H4 (cell line): ENCODE measurements at places on chromosomes 2 and 18. TPM values are rescaled to one million over a fixed set of nuclear protein-coding genes. Genes with fewer than 3 reads are reported as not detected.

- DNase-seq, result no peak
Measured at GRCh38 chr2:3294069-3294468, 83.5 kb downstream of the EIPR1 start.

- DNase-seq, result no peak
Measured at GRCh38 chr2:172208791-172209325, 106.2 kb upstream of the DLX2 start.

DNA sequence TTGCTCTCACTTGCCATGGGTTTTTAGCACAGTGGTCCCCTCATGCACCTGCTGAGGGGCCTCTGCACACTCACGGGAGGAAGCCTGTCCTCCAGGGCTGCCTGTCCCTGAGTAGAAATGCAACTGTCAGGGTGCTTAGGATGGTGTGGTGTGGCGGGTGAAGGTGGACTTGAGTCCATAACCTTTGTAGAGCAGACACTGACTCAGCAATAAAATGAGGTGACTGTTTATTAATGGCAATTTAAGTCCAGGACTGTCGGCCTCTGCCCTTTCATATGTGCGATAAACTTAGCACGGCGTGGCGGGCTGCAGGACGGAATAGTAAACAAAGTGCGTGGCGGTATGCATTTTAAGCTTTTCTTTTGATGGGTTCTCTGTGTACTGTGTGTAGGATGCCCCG, 188.2 kb downstream of the LDLRAD4 start:
- no peak for DNase-seq

GRCh38 chr2:187345338-187345737, 102.7 kb downstream of the CALCRL start:
- DNase-seq, result no peak

DNA sequence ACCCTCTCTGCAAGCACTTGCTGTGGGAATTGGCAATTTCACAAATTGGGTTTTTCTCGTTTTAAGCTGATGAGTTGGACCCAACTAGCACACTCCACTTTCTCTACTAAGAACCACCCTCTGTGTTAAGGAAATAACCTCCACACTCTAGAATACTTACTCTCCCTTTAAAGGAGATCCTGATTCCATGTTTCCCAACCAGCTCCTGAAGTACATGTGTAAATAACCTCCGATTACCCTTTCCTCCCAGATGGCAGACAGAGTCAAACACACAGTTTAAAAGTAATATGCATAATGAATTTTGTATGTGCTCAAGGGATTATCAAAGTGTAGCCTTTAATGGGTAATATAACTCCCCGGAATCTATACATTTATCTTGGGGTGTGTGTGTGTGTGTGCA, 171.3 kb upstream of the OSR1 start:
- DNase-seq, result no peak

DNA sequence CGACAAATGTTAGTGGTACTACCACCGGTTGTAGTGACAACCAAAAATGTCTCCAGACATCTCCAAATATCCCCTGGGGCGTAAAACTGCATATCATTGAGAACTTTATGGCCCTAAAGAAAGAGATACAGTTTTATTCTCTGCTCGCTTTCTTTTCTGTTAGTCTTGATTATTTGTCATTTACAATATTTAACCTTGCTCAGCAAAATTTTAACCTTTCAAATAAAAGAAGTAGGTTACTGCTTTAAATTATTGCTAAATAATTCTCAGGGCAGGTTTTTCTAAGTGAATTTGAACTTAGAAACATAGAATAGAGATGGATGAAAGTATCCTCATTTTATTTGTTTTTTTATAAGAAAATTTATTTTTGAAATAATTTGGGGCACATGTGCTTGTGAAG, 67.9 kb downstream of the BMPR2 start:
- DNase-seq, result no peak

DNA sequence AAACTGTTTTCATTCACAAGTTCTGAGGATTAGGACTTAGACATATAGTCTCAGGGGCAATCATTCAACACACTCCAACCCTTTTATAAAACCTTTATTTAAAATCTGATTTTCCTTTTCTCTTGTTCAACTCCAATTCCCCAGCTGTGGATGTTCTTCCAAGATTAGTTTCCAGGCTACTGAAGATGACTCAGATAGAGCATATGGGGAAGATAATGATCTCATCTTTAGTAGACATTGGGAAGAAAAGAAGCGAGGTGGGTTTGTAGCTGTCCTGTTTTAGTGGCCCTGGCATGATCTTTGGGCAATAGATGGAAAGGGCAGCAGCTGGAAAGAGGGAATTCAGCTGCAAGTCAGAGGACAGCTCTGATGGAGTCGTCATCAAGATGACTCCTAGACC, 247.7 kb upstream of the CCDC68 start:
- no peak for DNase-seq

DNA sequence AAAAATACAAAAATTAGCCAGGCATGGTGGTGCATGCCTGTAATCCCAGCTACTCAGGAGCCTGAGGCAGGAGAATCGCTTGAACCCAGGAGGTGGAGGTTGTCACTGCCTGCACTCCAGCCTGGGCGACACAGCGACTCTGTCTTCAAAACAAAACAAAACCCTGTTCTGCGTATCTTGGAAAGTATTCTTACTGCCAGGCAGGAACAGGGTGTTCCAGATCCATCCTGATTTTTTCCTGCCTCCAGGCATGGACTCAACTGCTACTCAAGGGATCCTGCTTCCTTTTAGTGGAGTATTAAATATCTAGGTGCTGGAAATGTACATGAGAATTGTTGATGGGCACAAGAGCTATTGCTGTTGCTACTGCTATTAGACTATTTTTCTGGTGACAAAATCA, 12.3 kb downstream of the HSPD1 start:
- DNase-seq, result no peak

- DNase-seq, result no peak
Measured at GRCh38 chr2:58447586-58447985, 206.5 kb upstream of the FANCL start.

DNA sequence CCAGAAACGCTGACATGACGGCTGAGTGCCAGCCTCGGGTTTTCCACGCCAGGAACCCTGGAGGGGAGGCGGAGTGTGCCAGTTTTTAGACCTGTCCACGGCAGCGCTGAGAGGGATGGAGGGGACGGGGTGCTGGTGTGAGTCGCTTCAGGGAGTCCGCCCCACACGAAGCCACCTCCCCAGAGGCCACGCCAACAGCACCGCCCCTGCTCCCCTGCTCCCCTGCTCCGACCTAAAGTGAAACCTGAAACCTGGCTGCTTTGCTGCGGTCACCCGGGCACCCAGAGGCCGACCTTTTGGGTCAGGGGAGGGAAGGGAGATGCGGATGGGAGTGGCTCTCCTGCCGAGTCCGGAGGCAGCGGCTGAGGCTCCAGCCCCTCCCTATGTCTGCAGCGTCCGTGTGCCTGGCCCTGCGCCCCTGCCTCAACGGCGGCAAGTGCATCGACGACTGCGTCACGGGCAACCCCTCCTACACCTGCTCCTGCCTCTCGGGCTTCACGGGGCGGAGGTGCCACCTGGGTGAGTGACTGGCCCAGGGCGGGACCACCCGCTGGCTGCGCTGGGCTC, 38.1 kb downstream of the SNED1 start:
- DNase-seq, result no peak

- no peak for DNase-seq
Measured at GRCh38 chr2:118255301-118255700, 167.0 kb downstream of the INSIG2 start.

DNA sequence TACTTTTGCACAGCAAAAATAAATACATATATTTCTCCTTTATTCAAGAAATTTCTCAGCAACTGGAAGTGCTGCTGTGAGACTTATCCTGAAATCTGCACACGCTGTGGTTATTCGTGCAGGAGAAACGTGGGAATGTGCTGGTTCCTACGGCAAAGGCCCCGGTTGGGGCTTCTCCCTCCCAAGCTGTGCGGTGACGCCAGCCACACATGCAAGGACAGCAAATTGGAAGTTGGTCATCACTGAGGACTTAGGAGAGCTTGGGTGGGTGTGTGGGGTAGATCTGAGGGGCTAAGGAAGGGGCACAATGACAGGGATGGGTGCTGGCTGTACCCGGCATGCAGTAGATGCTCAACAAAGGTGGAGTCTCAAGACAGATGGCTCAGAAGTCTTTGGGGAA, 16.5 kb upstream of the MTCL1 start:
- DNase-seq, result no peak

DNA sequence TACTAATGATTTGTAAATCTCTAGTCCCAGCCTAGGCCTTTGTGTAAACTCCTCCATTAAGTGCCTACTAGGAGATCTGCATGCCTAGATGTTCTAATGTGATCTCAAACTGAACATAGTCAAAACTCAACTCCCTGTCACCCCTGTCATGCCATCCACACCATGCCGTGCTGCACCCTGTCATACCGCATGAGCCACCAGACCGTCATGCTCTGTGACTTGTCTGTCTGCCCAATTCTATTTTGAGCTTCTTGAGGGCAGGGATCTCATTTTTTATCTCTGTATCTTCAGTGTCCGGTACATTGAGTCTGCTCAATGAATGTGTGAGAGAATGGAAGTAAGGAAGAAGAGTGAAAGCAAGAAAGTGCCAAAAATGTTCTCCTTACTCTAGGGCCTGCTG, 35.5 kb downstream of the GREB1L start:
- no peak for DNase-seq

- no peak for DNase-seq
Measured at GRCh38 chr2:143248631-143249030, 119.4 kb downstream of the ARHGAP15 start.

DNA sequence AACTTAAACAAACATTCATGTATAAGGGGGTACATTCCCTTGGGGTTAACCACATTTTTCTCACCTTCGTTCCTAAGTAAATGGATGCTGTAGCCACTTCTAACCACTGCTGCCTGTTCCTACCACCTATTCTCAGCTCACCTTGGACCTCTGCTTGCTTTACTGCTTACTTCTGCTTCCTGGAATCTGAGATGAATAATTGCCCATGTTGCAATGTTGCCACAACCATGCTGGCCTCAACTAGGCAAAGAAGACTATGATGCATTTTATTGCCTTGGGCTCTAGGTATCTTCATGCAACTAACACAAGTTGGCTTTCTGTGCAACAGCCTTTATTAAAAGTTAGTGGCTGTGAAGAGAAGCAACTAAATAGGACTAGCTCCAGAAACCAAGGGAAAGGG, 106.3 kb upstream of the TCF4 start:
- DNase-seq, result no peak

DNA sequence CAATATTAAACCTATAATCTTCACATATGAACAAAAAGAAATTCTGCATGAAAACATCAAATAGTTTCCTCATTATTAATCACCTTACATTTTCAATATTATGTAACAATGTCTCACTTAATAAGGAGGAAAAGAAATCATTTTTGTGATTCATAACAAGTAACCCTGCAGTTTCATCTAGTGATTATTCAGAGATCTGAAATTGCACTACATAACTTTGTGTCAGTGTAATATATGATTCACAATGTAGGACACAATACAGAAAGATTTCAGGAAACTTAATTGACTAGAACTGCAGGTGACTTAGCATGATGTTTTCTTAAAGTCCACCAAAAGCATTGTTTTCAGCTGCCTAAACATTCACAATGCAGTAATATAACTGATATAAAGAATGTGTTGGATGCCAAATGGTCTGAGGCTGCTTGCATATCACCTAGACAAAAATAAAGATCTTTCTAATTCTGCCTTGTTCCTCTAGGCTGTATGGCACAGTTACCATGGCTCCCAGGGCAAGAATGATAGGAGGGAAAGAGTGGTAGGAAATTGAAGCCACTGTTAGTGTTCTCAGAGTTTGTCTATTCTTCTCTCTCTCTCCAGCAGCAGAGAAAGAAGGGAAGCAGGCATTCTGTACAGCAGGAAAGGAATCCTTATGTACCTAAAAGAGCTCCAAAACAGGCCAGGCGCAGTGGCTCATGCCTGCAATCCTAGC, 366.6 kb downstream of the FSIP2 start:
- DNase-seq, result no peak

- no peak for DNase-seq
Measured at GRCh38 chr2:37322368-37322767, 2.3 kb downstream of the PRKD3 start.

- no peak for DNase-seq
Measured at GRCh38 chr2:46538393-46538792, 59.0 kb downstream of the TMEM247 start.

DNA sequence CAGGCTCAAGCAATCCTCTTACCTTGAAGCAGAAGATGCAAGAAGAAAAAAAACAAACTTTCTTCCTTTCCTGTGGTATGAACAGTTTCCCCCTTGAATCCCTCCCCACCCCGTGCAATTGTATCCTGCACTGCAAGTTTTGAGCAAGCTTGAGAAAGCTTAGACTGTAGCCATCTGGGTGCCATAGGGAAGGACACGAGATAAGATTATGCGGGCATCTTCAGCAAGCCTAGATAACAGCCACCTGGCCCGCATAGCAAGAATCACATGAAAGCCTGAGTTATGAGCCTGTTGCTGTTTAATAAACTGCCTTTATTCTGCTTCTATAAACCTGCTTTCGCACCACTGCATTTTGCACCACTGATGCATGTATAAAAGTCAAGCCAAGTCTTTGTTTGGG, 27.3 kb upstream of the CDCA7 start:
- DNase-seq, result no peak

DNA sequence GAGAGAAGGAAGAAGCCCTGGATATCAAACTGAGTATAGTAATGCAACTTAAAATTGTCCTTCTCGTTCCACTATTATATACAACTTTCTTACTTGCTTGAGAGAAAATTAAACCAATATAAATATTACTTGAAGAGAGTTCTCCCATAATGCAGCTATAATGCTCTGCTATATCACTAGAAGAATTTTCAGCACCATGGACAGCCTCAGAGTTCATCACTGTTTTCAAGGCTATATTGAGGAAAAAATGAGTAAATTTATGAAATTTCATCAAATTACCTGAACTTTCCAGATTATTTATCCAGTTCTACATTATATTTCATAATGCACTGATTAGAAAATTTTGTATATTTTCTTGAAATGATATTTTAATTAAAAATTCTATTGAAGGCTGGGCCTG, 1053.5 kb upstream of the FAM98A start:
- DNase-seq, result no peak

- peak; percentile 95 for DNase-seq
Measured at GRCh38 chr2:46073540-46074046, 223.6 kb upstream of the EPAS1 start.

GRCh38 chr2:208183972-208184705, 5.7 kb downstream of the C2orf80 start:
- DNase-seq, result no peak

- peak; percentile 80 for DNase-seq
Measured at GRCh38 chr18:7021994-7022840, 95.4 kb downstream of the LAMA1 start.

GRCh38 chr2:112474844-112475486, 7.0 kb upstream of the TTL start:
- no peak for DNase-seq

GRCh38 chr2:241877989-241878970, 8.8 kb downstream of the RTP5 start:
- DNase-seq, result peak; percentile 62

Gene REG1B
- total RNA-seq, result not detected in 2 replicates

Gene KCNG2
- not detected in 2 replicates for total RNA-seq

Gene DNAJC5G
- not detected in 2 replicates for total RNA-seq

Gene DNER
- total RNA-seq, result 7.1 and 8.7 TPM in 2 replicates

Gene CBLN2
- 15.2 and 16.5 TPM in 2 replicates for total RNA-seq

Gene PDE1A
- 0.51 and 1.2 TPM in 2 replicates for total RNA-seq

Gene MAPRE3
- 2.7 and 4.0 TPM in 2 replicates for total RNA-seq

Gene TNFRSF11A
- total RNA-seq, result 0.17 and 0.39 TPM in 2 replicates

Gene DHRS9
- 0.12 and 0.45 TPM in 2 replicates for total RNA-seq
